Activated T-cell treated with anti-CD3 and anti-CD28 coated beads for 24 hours (primary cell): ENCODE measurements at places on chromosomes 5 and 9.

DNA sequence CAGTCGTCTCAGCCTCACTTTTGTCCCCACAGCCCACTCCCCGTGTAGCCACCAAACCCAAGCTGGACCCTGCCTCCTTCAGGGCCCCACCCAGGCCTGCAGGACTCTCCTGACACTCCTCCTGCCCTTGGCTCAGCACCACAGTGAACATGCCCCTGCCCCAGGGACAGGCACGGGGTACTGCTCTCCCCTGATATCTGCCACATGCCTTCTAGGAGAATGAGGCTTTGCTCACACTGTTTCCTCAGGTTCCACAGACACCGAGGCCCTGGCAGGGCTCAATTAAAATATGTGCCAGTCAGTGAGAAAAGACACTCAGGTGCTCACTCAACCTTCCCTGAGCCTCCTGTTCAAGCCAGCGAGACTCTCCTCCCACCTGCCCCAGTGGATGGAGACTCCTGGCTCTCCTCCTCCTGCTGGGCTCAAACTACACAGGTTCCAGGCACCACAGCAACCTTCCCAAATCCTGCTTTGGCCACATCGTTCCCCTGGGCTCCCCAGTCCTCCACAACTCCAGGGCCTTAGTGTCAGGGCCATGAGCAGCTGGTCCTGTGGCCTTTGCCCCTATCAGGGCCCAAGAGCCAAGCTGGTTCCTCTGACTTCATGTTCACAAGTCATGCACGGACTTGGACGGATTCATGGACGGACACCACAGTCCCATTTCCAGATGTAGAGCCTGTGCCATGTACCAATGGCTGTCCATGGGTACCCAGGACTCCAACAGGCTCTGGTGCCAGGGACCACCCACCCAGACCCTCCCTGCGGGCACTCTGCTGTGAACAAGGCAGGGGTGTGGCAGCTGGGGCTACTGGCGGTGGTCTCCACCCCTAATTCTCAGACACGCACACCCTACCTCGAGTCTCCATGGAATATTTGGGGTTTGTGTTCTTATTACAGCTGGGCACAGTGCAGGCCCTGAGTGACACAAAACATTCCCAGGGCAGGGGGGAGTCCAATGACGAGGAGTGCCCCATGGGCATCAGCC lies 36.6 kb downstream of the BICD2 start:
- no peak for DNase-seq

GRCh38 chr5:122310889-122311288 lies 1.1 kb upstream of the SNCAIP start:
- no peak for DNase-seq

DNA sequence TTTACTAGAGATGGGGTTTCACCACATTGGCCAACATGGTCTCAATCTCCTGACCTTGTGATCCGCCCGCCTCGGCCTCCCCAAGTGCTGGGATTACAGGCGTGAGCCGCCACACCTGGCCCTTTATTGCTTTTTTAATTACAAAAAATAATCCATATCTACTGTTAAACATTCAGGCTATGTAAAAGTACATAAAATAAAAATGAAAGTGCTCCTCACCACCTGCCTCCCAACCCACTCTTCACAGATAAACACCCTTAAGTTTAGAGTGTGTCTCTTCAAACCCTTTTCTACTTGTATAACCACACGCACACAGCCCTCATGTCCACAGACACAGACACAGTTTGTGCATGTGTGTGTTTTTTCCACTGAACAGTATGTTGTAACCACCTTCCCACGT lies 16.7 kb downstream of the TSC1 start:
- DNase-seq: no peak

GRCh38 chr5:160655717-160656116 lies 196.3 kb downstream of the ATP10B start:
- no peak for DNase-seq

GRCh38 chr5:58382131-58382534 lies 77.8 kb downstream of the PLK2 start:
- no peak for DNase-seq

- no peak for DNase-seq
Observed at GRCh38 chr5:91282210-91282609, 100.9 kb downstream of the ARRDC3 start.
